ENCODE measurements at places on chromosomes 7 and 10. TPM values are rescaled to one million over a fixed set of nuclear protein-coding genes. Genes with fewer than 3 reads are reported as not detected.

- no peaks in the 10 kb centered on the region for H3K4me1 ChIP-seq
- H3K27ac ChIP-seq = no peak overlapping the region
- DNase-seq = peak; percentile 33
- no peaks in the 10 kb centered on the region for H3K36me3 ChIP-seq
Observed at GRCh38 chr10:98074315-98074911, 44.0 kb upstream of the CRTAC1 start.

GRCh38 chr7:80950550-80950967 is 31.7 kb upstream of the SEMA3C start:
- H3K36me3 ChIP-seq = no peaks in the 10 kb centered on the region
- H3K27me3 ChIP-seq = no peaks in the 10 kb centered on the region
- peak; percentile 17 for DNase-seq

GRCh38 chr10:323651-324293 is 188.5 kb downstream of the ZMYND11 start:
- peaks cover 4% of the 10 kb centered on the region for H3K4me1 ChIP-seq
- H3K27me3 ChIP-seq = no peaks in the 10 kb centered on the region
- peak overlapping the region; percentile 11 for H3K27ac ChIP-seq
- peaks cover 34% of the 10 kb centered on the region for H3K36me3 ChIP-seq
- peak; percentile 85 for DNase-seq

GRCh38 chr7:50745336-50745735 is 37.4 kb downstream of the GRB10 start:
- no peak overlapping the region for H3K4me3 ChIP-seq
- DNase-seq = no peak
- no peaks in the 10 kb centered on the region for H3K4me1 ChIP-seq
- H3K27me3 ChIP-seq = no peaks in the 10 kb centered on the region

BMPER gene
- 6.7 TPM for total RNA-seq

CYP2C19 gene
- not detected for total RNA-seq
